ENCODE measurements at places on chromosomes 5 and 9.

DNA sequence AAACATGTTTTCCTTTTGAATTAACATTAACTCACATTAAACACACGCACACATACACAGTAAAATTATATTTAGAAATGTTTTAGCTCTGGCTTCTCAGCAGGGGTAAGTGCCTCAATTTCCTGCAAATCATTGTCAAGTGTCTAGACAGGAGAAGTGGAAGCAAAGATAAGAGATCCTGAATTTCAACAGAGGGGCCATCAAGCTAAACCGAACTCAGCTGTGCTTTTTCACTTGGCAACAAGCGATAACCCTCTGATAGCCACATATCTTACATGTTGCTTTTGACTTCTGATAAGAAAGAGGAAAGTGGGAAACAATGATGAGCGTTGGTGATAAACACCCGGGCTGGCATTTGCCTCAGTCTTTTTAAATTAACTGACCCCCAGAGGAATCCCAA, 79.7 kb upstream of the SPDL1 start:
- DNase-seq, result no peak

DNA sequence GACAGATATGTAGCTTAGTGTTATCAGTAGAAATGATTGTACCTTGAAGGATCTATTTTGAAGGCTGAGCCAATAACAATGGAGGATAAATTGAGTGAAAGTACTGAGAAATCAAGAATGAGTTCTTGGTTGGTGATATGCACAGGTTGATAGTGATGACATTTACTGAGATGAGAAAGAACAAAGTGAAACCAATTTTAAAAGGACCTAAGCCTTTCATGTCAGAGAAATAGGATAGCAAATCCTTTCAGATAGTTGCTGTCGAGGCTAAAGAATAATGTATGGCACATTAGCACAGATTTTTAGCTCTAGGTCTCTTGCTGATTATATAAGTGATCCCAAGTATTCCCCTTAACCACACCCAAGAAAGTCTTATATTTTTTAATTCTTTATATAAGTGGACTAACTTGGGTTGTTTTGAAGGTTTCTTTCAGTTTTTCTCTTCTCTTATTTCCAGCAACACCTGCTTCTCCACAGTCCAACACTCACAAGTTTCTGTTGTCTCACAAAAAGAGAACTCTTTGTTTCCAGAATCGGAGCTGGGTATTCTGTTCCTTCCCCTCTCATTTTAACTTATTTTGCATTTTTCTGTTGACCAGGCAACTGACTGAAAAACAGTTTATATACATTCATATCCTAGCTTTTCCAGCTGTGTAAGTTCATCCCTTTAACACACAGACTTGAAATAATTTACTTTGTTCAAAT, 286.9 kb upstream of the ATP10B start:
- DNase-seq, result no peak

- DNase-seq, result no peak
Measured at GRCh38 chr9:114496011-114496410, 9.3 kb downstream of the WHRN start.

GRCh38 chr5:174414315-174414710, 310.1 kb upstream of the MSX2 start:
- DNase-seq, result no peak

GRCh38 chr9:29866556-29866955, 2293.3 kb upstream of the C9orf72 start:
- DNase-seq, result no peak

DNA sequence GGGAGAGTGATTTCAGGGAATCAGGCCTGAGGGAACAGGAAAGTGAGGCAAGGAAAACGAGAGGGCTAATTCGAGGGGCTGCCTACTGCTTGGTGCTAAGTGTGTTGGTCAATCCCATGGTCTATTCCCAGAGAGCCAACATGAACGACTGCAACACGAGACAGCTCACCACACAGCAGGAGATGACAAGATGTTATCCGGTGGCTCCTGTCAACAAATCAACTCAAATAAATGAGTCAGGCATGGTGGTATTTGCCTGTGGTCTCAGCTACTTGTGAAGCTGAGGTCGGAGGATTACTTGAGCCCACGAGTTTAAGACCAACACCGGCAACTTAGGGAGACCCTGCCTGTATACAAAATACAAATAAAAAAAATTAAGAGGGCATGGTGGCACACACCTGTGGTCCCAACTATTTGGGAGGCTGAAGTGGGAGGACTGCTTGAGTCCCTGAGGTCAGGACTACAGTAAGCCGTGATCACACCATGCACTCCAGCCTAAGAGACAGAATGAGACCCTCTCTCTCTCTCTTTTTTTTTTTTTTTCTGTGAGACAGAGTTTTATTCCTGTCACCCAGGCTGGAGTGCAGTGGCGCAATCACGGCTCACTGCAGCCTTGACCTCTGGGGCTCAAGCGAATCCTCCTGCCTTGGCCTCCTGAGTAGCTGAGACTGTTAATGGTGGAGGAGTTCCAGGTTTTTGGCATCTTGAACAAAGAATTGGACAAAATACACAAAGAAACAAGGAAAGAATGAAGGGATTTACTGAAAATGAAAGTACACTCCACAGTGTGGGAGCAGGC, 9.0 kb upstream of the FAF2 start:
- no peak for DNase-seq

DNA sequence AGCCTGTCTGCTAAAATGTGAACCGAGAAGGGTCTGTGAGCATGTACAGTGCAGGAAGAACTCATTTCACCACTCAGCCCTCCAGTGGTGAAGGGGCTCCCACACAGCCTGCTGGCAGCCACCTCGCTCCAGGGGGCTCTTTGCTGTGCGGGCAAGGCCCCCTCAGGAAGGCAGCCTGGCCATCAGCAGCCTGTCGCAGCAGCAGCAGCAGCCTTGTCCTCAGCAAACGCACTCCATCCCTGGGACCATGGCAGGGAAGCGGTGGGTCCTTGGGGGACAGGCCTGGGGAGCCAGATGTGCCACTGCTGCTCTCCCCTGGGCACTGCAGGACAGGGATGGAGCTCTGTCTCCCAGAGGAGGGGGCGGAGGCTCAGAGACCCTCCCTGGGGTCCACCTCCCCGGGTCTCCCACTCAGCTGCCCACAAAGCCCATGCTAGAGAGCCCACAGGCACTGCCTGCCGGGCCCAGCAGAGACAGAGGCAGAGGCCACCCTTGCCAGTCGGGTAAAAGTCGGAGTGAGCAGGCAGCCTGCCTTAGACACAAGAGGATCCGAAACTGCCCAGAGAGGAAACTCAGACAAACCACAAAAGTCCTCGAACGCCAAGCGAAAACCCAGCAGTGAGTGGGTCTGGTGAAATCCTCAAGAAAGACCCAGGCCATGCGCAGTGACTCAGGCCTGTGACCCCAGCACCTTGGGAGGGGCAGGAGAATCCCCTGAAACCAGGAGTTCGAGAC, 8.0 kb downstream of the BRD3 start:
- DNase-seq, result peak; percentile 22

- DNase-seq, result no peak
Measured at GRCh38 chr9:96082516-96083232, 207.2 kb downstream of the ERCC6L2 start.

GRCh38 chr9:114845373-114845772, 39.5 kb upstream of the TNFSF15 start:
- no peak for DNase-seq

GRCh38 chr9:36892279-36892678, 141.8 kb downstream of the PAX5 start:
- DNase-seq, result no peak

- DNase-seq, result no peak
Measured at GRCh38 chr9:6634444-6634843, 11.1 kb downstream of the GLDC start.

DNA sequence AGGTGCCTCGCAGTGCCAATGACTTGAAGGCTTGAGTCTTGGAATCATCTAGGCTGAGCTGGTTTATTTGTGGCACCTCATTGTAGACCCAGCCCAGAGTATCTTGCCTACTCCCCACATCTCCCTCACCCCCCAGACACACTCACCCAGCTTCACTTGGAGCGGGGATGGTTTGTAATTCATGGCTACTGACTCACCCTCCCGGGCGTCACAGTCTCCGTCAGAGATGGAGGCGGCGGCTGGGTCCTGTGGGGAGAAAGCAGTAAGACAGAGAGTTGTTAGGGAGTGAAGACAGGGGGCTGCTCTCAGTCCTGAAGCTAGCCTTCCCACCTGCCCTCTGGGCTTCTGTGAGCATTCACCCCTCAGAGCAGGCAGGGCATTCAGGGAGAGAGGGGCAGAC, 29.0 kb upstream of the MYORG start:
- DNase-seq, result no peak

GRCh38 chr9:69155341-69156030, 18.6 kb upstream of the TJP2 start:
- DNase-seq, result no peak

GRCh38 chr5:44740660-44741059, 68.1 kb upstream of the MRPS30 start:
- no peak for DNase-seq

- no peak for DNase-seq
Measured at GRCh38 chr5:58486290-58486689, 4.9 kb upstream of the GAPT start.

- DNase-seq, result no peak
Measured at GRCh38 chr5:170691657-170692056, 91.9 kb upstream of the GABRP start.

DNA sequence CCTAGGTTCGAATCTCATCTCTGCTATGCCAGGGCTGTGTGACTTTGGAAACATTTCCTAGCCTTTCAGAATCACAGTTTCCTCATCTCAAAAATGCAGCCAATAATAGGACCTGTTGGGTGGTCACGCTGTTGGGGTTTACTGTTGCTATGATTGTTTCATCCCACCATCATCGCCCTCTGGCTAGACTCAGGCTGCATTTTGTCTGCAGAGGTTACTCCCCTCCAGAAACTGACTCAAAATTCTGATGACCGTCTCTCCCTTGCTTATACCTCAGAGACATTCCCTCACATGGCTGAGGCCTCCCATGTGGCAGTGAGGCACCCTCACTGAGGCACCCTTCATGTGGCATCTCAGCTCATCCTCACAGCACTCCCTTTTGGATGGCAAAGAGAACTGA, 61.6 kb downstream of the COL27A1 start:
- no peak for DNase-seq

GRCh38 chr9:113621309-113621791, 157.8 kb downstream of the RGS3 start:
- peak; percentile 94 for DNase-seq

GRCh38 chr5:27034565-27034964, 3.8 kb downstream of the CDH9 start:
- DNase-seq, result no peak

- DNase-seq, result peak; percentile 80
Measured at GRCh38 chr5:31993165-31993961, 180.8 kb downstream of the GOLPH3 start.

- no peak for DNase-seq
Measured at GRCh38 chr9:26172301-26172700, 494.1 kb upstream of the TUSC1 start.

- DNase-seq, result no peak
Measured at GRCh38 chr5:137610598-137610997, 111.5 kb upstream of the SPOCK1 start.

DNA sequence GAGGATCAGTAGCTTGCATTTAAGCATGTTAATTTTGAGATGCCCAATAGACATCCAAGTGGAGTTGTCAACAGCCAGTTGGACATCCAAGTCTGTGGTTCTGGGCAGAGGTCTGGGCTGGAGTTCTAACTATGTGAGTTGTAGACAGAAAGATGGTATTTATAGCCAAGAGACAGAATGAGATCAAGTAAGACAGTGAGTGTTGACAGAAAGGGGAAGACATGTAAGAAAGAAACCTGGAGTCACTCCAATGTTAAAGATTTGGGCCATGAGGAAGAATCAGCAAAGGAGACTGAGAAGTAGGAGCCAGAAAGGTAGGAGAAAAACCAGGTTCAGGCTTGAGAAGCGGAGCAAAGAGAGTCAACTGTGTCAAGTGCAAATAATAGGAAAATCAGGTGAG, 95.5 kb upstream of the PUM3 start:
- no peak for DNase-seq

DNA sequence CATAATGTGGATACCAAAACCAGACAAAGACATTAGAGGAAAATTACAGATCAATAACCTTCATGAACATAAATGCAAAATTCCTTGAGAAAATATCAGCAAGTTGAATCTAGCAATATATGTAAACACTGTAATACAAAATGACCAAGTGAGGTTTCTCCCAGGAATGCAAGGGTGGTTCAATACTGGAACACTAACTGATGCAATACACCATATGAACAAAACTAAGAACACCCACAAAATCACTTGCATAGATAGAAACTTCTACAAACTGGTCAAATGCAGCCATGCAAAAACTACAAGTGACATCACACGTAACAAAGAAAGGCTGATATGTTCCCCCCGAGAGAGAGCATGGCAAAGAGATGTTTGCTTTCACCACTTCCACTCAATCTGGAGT, 55.6 kb downstream of the NACC2 start:
- DNase-seq, result no peak

GRCh38 chr9:135043345-135043744, 44.1 kb upstream of the OLFM1 start:
- DNase-seq, result no peak

- no peak for DNase-seq
Measured at GRCh38 chr5:123965626-123966025, 453.6 kb downstream of the CSNK1G3 start.

GRCh38 chr5:135242021-135242865, 156.8 kb downstream of the MACROH2A1 start:
- DNase-seq, result peak; percentile 45

- no peak for DNase-seq
Measured at GRCh38 chr5:96648023-96648422, 14.2 kb upstream of the CAST start.

- DNase-seq, result no peak
Measured at GRCh38 chr5:89086390-89087086, 203.6 kb upstream of the MEF2C start.

GRCh38 chr5:4198461-4198860, 602.8 kb downstream of the IRX1 start:
- no peak for DNase-seq

- DNase-seq, result peak; percentile 66
Measured at GRCh38 chr9:89405826-89406225, 87.5 kb downstream of the SECISBP2 start.

DNA sequence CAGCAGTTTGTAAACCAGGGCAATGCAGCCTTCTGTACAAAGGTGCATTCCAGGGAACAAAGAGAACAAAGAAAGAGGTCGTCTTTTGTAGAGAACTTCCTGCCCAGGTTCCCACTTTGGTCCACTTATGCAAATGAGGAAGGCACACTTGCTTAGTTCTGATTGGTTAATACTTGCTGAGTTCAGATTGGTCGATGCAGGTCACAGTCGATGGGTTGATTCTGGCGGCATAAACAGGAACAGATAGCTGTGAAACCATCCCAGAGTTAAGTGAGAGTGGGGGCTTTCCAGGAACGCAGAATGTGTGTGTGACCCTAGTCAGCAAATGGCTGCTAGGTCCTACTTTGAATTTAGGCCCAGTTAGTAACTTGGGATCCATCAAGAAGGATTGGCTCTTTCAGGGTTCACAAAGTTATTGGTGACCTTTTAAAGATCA, 1.8 kb upstream of the ADAMTS13 start:
- DNase-seq, result no peak

Data from right hindlimb (tissue), 1 donor.